ENCODE measurements at places on chromosomes 4 and X.
A peak's percentile ranks its signal among the peaks of the same experiment; 100 is the strongest.

- DNase-seq = peak; percentile 35
These were observed at the start of gene FAM114A1 for GRCh38 chr4:38867478-38868058. Gene FAM114A1 (plus strand): TSS chr4:38867806. CDS start chr4:38878079, 10,273 bp downstream.

DNA sequence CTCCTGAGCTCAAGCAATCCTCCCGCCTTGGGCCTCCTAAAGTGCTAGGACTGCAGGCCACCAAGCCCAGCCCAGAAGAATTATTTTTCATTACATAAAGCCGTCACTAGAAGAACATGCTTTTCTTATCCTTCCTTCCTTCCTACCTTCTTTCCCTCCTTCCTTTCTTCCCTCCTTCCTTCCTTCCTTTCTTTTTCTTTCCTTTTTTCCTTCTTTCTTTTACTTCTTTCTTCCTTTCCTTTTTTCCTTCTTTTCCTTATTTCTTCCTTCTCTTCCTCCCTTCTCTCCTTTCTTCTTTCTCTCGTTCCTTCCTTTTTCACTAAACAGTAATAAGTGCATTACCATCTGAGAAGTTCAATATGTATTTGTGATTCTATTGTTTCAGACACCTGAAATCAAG, 121.4 kb downstream of the ATP10D start:
- DNase-seq = no peak

DNA sequence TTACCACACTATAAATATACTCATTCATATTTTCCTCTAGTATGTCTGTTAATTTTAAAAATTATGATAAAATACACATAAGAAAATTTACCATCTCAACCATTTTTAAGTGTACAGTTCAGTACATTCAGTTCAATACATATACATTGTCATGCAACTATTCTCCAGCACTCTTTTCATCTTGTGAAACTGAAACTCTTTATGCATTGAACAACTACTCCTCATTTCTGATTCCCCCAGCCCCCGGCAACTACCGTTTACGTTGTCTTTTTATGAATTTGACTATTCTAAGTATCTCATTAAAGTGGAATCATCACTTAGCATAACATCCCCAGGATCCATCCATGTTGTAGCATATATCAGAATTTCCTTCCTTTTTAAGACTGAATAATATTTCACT, 8.7 kb downstream of the SMARCAD1 start:
- no peak for DNase-seq

DNA sequence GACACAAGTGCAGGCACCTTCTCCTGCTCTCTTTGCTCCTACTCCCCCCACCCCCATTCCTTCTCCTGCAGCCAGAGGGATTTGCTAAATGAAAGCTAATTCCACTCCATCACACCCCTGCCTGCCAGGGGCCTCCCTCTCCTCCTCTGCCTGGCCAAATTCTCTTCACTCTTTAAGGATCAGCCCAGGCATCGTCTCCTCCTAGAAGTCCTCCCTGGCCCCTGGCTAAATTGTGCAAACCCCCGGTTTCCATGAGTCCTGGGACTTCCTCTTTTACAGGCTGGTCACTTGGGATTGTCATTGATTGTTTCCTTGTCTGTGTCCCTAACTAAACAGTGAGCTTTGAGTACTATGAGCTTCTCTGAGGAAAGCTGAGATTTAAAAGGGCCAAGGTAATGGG, 8.7 kb upstream of the ABLIM2 start:
- DNase-seq = no peak

DNA sequence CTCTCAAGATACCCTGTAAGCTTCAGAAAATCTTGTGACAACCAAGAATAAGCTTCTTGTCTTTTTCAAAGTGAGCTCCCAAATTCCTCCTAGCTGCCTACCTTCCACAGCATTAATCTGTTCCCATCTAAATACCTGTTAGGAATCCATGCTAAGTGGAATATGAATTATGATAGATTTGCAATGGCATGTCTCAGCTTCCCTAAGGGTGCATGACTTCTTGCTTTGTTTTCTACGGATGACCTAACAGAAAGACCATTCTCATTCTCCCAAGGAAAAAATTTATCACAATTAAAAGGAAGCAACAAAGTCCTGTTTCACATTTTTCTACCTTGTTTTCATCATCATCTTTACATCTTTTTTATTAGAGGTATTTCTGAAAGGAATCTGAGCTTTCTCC, 532.7 kb downstream of the GRXCR1 start:
- DNase-seq = no peak

DNA sequence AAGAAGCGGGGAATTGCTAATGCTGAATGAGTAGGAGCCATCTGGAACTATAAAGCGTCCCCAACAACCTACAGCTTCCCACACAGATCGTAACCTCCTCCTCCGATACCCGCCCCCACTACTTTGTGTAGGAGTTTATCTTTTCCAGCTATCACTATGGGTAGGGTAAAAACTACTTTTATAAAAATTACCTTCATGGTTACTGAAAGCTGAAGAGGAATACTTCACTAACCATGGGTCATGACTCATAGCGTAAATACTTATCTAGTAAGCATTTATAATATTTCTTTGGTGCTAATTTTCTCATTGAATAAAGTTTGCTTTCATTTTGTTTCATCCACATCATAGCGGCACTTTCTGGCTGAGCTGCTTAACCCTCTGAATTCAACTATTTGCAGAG, 79.4 kb upstream of the TNIP3 start:
- no peak for DNase-seq

DNA sequence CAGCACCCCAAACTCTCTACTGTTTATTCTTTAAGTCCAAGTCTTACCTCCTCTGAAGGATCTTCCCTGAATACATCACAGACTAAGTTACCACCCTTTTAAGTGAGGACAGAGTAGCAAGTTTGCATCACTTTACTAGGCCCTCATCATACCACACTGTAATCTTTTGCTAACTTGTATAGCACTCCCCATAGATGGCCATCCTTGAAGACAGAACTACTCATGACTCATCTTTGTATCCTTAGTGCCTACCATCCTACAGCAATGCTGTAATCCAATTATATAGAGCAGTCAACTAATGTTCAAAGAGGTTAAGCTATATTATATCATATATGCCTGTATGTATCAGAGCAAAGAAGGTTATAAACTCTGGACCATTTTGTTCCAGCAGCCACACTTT, 101.4 kb downstream of the ADAMTS3 start:
- DNase-seq = no peak

GRCh38 chr4:87451537-87451936, 29.2 kb downstream of the NUDT9 start:
- DNase-seq = no peak

GRCh38 chr4:189293459-189293858, 647.2 kb upstream of the FRG1 start:
- no peak for DNase-seq

GRCh38 chrX:52265713-52266112, 81.0 kb downstream of the MAGED4 start:
- no peak for DNase-seq

- DNase-seq = no peak
These were observed 58.4 kb upstream of the CBR4 start for GRCh38 chr4:169068423-169068822.

DNA sequence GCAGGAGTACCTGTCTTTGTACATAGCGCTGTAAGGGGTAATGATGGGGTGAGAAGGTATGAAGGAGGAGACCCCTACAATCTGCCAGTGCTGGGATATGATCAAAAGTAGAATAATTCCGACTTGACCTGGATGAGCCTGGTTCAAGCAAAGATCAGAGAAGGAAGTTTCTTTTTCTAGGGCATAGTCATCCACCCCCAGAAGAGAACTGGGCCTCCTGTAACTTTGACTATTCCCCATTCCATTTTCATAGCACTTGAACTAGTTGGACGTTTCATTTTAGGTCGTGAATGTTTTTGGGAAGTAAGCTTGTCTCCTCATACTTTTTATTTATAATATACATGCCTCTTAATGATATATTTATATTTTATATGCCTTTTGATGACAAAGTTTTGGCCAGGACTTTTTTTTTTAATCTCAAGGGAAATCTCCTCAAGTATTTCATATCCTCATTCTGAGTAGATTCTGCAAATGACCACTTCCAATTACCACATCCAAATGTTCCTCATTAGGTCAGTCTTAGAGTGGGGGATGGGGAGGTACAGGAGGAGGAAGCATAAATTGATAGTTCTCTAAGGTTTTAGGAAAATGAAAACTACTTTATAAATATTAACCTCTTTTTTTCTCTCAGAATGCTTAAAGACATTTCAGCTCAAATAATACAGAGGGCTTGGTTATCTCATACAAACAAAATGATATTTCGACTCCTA, 3.5 kb downstream of the CXorf58 start:
- DNase-seq = no peak

GRCh38 chr4:179631321-179631720, 2189.1 kb upstream of the AGA start:
- no peak for DNase-seq

- DNase-seq = peak; percentile 79
These were observed 1.2 kb downstream of the MSN start for GRCh38 chrX:65668377-65669310.

- no peak for DNase-seq
These were observed 4.9 kb downstream of the ELF2 start for GRCh38 chr4:139171876-139172691.

DNA sequence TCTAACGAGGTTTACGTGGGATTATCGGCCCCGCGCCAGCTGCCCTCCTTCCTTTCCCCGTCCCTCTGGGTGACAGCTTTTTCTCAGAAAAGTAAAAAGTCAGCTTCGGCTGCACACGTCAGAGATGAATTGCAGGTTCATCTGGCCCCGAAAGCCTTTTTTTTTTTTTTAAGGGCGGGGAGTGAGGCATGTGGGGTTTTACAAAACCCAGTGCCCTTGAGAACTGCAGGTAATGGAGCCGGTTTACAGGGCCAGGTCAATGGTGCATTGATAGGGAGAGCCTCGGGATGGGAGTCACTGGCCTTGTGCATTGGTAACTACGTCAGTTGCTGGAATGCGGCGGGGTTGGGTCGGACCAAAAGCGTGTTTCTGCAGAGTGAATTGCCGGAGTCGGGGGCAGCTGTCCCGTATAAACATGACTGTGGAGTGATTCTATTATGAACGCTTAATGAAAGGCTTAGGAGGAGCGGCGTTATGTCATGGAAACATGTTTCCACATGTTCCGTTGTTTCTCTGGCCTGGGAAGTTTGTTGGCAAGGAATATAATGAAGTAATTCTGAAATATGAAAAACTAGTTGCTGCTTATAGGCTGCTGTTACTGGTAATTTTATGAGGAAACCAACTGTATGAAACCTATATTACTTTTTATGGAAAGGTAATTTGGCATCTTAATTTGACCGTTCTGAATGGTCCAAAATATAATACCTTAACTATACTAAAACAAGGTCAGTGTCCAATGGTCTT, 1.1 kb downstream of the HSPA4L start:
- no peak for DNase-seq
